AML-193 (cell line): ENCODE measurements at places on chromosomes 6 and 20.

- DNase-seq, result no peak
Measured at GRCh38 chr6:5645328-5646290, 361.1 kb downstream of the NRN1 start.

- DNase-seq, result no peak
Measured at GRCh38 chr20:57114290-57115005, 152.0 kb downstream of the BMP7 start.

- DNase-seq, result no peak
Measured at GRCh38 chr6:132190815-132191175, 210.5 kb downstream of the MOXD1 start.

- peak; percentile 66 for DNase-seq
Measured at GRCh38 chr6:6931071-6932025, 176.4 kb upstream of the RREB1 start.

- no peak for DNase-seq
Measured at GRCh38 chr20:24042646-24043045, 54.1 kb upstream of the GGTLC1 start.

DNA sequence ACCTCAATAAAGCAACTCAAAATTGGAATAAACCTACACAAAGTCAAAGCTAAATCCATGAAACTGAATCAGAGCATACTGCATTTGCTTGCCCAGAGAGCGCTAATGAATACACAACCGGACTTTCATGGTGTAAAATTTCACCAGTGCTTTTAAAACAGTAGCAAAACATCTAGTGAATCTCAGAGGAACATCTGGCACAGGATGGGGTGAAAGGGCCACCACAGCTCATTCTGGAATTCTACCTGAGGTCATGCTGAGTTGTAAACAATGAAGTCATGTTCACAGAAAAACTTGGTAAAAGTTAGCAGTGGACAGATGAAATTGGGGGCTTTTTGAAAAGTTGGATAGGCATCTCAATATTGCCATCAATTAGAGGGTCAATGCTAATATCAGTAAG, 125.6 kb upstream of the STXBP5 start:
- DNase-seq, result no peak

DNA sequence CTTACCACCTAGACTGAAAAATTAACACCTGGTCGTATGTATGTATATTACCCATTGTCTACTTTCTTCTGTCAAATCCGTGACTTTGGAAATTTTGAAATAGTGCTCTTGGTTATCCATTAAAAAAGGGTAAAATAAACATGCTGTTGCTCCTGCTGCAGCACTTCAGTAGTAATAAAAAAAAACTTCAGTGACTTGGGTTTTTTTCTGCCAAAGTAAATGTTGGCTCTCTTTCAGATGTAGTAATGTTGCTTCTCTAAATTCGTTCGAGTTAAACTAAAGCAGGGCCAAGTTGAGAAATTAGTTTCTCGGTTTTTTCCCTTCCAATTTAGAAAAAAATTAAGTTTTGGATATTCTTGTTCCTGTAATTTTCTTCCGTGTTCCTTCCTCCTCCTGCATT, 34.2 kb downstream of the JARID2 start:
- no peak for DNase-seq
